ENCODE measurements at places on chromosomes 16 and 17.

DNA sequence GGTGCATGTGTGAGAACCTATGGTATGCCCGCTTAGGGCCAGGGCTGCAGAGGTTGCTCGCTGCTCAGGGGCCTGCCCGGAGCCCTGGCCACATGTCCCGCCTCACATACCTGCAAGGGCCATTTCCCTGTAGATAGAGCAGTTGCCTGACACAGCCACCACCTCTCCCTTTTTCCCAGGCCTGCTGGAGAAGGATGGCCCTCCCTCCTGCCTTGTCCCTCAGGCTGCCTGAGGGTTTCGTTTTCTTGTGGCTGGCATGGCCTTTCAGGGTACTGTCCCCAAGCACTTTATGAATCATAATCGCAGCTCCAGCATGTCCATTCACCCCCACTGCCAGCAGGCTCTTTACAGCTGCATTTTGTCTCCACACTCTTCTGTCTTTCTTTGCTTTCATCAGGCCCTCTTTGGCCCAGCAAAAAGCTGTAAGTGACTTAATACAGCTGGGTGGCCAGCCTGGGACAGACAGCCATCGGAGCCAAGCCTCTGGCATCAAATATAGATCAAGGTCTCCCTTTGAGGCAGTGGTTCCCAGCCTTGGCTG, 65.7 kb downstream of the MPRIP start:
- DNase-seq = no peak

DNA sequence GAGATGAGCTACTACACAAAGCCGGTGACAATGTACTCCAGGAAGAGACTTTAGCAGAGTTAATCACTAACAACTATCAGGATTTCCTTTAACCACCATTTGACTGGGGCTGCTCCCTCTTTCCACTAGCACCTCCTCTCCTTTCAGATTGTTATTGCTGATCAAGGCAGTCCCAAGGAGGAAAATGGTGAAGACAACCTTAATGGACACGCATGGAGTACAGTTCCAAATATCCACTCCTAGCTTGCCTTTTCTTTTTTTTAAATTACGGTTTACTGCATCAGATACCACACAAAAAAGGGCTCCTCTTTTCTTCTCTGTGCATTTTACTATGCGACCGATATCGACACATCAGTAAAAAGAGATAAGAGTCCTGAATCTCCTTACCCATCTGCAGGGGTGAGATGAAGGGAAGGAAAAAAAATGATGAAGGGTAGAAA, 30.9 kb downstream of the FAM222B start:
- no peak for DNase-seq

- no peak for DNase-seq
Measured at GRCh38 chr16:9868606-9869149, 313.6 kb downstream of the GRIN2A start.

DNA sequence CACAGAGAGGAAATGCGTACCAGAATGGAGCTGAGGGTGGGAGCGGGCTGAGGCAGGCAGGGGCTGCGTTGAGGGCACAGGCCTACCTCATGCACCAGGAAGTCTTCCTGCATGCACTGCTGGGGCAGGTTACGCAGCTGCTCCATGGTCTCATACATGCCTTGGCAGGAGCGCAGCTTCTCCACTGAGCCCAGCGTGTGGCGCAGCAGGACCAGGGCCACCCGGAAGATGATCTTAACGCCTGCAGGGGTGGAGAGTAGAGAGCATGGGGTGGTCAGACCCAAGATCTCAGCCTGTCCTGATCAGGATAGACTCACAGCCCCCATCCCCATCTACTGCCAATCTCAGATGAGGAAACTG, 3.4 kb upstream of the CD2BP2 start:
- no peak for DNase-seq

- DNase-seq = no peak
Measured at GRCh38 chr16:2212362-2213324, 2.0 kb upstream of the BRICD5 start.

DNA sequence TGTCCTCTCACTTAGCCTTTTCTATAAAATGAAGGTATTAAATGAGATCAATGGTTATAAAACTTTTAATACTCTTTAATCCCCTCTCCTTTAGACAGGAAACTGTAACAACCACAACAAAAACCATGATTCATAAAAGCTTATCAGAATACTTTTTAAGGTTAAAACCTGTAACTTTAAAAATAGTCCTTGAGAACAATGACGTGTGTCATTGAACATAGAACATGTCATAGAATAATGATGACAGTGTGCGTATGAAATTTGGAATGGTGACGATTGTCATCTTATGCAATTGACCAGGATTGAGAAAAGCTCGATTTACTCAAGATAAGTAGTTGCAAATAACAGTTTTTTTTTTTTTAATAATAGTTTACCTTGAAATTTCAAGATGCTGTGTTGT, 94.1 kb downstream of the PLCG2 start:
- DNase-seq = no peak

- no peak for DNase-seq
Measured at GRCh38 chr17:61570118-61570517, 20.9 kb downstream of the NACA2 start.

- DNase-seq = no peak
Measured at GRCh38 chr17:59435238-59435637, 103.8 kb downstream of the YPEL2 start.

DNA sequence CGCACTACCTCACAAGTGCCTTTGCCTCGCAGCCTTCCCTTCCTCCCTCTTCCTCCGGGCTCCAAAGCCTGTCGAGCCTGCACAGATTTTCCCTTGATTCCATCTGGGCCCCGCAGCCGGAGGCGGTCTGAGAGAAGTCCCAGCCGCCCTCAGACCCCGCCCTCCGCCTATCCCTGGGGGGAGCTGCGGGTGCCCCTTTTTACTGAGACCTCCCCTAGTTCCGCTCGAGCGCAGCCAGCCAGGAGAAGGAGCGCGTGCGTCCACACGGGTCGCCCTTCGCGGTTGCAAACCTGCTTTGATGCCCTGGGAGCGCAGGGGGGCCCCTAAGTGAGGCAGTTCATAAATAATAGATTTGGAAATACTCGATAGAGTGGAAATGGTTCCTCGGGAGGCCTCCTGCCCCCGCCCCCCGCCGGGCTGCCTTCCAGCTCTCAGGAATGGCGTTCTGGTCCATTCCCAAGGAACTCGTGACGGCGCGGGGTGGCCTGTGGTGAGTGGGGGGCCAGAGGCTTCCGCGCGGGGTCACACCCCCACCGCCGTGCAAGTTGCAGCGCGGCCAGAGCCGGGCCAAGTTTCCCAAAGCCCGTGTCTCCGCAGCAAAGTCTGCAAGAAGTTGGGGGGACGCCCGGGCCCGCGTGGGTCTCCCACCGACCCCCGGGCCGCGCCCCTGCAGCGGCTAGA, 610 bp downstream of the C16orf74 start:
- no peak for DNase-seq

GRCh38 chr16:8375232-8375587, 215.1 kb downstream of the TMEM114 start:
- DNase-seq = no peak

- no peak for DNase-seq
Measured at GRCh38 chr16:12078405-12079280, 102.1 kb downstream of the SNX29 start.

DNA sequence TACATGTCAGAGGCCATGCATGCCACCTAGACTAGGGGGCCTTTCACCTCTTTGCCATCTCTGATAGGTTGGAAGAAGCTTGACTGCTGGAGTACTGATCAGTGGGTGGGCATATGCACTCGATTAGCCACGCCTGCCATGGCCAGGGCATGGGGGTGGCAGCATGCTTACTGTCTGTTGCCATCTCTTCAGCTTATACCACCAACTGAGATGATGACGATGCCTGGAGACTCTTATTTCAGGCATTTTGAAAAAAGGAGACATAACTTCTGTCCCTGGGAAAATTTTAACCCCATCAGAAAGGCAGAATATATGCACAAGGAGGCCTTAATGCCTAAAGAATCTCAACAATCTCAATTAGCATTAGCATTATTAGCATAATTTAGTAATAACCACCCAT, 60.8 kb downstream of the MSI2 start:
- DNase-seq = no peak

- no peak for DNase-seq
Measured at GRCh38 chr17:28717578-28718332, at the start of gene RAB34. Gene RAB34 (minus strand): TSS chr17:28717868. CDS start chr17:28717266, 602 bp downstream.

- DNase-seq = no peak
Measured at GRCh38 chr17:66398059-66398458, 95.6 kb downstream of the PRKCA start.

DNA sequence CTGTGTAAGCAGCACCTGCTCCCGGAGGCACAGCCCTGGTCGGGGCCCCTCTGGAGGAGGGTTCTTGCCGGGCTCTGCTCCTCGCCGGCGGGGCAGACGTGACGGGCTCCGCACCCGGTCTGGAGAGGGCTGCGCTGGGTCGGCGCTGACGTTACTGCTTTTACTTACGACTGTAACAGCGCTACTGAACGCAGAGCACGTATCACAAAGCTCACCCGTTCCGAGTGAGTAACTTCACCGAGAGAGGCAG, 1.3 kb upstream of the RAB40C start:
- DNase-seq = peak; percentile 46

GRCh38 chr17:73644145-73645049, at the start of gene SDK2:
Gene SDK2 (minus strand): TSS chr17:73644445. CDS start chr17:73644088, 357 bp downstream.
- DNase-seq = no peak

DNA sequence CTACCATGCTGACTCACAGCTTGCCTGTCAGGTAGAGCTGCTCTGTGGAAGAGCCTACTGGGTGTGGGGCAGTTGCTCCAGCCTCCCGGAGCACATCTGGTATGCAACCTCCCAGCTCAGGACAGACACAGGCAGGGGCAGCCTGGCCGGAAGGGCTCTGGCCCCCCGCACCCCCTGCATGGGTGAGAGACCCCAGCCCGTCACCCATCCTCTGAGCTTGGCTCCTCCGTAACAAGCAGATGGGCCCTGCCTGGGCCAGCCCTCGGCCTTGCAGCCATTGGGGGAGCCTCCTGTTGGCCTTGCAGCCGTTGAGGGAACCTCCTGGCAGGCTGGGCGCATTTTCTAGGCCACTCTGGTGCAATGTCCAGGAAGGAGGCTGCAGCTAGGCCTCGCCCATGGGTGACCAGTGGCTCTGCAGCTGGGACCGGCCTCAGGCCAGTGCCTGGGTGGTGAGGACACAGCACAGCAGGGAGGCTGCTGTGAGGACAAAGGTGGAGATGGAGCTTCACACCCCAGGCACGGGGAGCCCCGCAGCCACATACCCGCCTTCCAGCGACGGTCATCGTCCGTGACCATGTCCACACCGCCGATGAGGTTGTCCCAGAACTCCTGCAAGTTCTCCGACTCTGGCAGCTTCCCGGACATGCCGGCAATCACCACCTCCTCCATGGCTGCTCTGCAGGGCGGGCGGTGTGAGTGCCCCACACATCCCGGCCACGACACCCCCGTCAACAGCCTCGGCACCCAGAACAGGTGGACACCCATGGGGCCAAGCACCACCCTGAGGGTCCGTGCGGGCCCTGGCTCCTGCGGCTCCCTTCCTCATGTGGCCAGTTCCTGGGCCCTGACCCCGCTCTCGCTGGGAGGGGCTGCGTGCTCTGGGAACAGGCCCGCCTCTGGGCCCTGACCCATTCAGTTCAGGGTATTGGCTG, 2.0 kb downstream of the FASN start:
- DNase-seq = no peak

- no peak for DNase-seq
Measured at GRCh38 chr16:70399381-70399780, 39.5 kb downstream of the ST3GAL2 start.

- no peak for DNase-seq
Measured at GRCh38 chr16:82432261-82432660, 194.5 kb upstream of the CDH13 start.

DNA sequence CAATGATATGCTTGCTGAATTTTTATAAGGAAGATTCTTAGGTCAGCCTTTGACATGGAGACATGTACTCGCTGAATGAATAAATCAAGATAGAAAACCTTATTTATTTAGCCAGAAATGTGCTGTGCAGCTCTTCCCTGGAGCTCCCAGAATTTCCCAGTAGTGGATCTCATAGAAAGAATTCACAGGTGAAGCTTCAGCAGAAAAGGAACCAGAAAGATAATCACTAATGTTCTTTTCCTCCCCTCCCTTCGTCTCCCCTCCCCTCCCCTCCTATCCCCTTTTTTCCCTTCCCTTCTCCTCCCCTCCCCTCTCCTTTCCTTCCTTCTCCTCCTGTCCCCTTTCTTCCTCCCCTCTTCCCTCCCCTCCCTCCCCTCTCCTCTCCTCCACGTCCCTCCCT, 158.2 kb downstream of the MAP2K6 start:
- no peak for DNase-seq

GRCh38 chr17:81334987-81335772, 40.1 kb upstream of the SLC38A10 start:
- DNase-seq = no peak

- DNase-seq = no peak
Measured at GRCh38 chr17:62101090-62101489, 36.0 kb upstream of the MED13 start.

DNA sequence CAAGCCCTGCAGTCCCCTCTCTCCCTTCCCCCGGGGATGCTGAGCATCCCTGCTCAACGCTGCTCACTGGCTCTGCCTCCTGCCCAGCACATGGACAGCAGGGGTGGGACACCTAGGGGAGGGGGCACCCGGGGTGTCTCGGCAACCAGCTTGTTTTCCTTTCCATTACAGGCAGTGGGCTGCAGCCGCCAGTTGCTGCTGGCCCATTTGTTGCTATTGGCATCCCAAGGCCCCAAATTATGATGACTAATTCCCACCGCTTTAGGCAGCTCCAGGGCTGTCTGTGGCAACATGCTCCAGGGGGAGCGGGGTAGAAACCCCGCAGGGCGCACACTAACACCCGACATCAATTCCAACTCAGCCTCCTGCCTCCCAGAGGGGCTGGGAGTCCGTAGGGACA, 4.9 kb downstream of the SDK2 start:
- DNase-seq = no peak
